ENCODE measurements at places on chromosomes 4 and X.

- H3K4me3 ChIP-seq: no peak overlapping the region
- no peaks in the 10 kb centered on the region for H3K36me3 ChIP-seq
- ATAC-seq: no peak
- H3K27me3 ChIP-seq: peaks cover 19% of the 10 kb centered on the region
Observed at GRCh38 chr4:79502081-79502480, 94.1 kb upstream of the GK2 start.

DNA sequence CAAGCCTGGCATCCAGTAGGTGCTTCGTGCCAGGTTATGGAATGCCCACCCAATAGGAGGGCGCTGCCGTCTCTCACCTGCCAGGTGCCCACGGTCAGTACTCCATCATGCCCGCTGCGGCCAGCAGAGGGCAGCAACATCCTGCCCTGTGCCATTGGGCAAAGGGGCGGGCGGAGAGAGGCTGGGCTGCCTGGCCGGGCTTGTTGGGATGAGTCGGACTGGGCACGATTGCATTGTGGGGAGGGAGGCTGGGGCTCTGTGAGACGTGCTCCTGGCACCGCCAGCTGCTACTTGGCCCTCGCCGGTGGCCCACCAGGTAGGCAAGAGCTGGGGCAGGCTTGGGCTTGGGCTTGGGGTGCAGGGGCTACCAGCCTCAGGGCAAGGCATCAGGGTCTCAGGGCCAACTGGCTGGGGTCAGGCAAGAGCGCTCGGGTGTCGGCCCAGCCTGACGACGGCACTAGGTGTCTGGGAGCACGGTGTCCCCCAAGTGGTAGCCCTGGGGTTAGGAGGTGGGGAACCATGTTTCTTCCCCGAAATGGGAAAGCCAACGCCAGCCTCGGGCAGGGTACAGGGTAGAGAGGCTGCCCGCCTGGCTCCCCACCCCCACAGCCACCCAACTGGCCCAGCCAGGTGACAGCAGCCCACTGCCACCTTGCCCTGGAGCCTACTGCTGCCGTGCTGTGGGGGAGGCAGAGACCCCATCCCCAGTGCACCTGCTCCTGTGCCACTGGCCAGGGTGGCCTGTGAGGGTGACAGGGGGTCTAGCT is at the start of gene PLXNB3:
Gene PLXNB3, plus strand, starts transcription at position 261 of the 767 bp plus-strand sequence. CDS start 1,287 bp downstream, outside the sequence.
- H3K27me3 ChIP-seq: no peaks in the 10 kb centered on the region
- H3K4me1 ChIP-seq: peaks cover 24% of the 10 kb centered on the region
- peak within 1 kb of the TSS; percentile 32 for H3K27ac ChIP-seq
- no peak within 1 kb of the TSS for H3K4me3 ChIP-seq
- peak; percentile 86 for ATAC-seq

DNA sequence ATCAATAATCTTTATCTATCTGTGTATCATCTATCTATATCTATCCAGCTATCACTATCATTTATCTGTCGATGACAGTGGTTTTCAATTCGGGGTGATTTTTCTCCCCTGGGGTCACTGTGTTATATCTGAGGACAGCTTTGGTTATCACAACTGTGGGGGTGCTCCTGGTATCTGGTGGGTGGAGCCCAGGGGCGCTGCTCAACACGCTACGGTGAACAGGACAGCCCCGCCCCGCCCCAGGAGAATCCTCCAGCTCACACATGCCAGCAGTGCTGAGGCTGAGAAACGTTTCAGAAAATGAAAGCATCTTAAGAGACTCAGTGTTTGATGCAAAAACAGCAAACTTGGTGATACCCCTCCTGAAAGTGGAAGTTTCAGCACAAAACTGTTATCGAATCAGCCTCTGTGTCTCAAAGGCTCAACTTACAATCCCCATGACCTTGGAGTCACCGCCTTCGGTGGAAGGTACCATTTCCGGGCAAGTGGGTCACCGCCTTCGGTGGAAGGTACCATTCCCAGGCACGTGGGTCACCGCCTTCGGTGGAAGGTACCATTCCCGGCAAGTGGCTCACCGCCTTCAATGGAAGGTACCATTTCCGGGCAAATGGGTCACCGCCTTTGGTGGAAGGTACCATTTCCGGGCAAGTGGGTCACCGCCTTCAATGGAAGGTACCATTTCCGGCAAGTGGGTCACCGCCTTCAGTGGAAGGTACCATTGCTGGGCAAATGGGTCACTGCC is 315.3 kb downstream of the DHRSX start:
- ATAC-seq: no peak
- H3K27ac ChIP-seq: no peak overlapping the region

DNA sequence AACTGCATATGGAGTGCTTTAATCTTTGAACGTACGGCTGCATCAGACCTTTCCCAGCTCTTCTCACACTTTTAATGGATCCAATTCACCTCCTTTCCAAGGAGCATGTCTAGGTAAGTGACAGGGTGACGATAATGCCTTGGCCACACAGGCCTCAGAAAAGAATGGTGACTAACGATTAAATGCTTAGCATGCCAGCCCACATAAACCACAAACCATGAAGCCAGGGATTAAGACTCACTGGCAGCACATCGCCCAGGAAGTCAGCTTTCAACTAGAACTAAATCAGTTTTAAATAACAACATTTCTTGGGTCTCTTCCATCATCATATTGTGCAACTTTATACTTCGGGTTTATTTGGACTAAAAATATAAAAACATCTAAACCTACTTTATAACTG is 28.7 kb downstream of the INPP4B start:
- H3K4me3 ChIP-seq: no peak overlapping the region
- no peak overlapping the region for H3K27ac ChIP-seq
- H3K27me3 ChIP-seq: no peaks in the 10 kb centered on the region
- H3K36me3 ChIP-seq: no peaks in the 10 kb centered on the region
- H3K4me1 ChIP-seq: no peaks in the 10 kb centered on the region

GRCh38 chrX:153972368-153973126 is at the start of gene TMEM187:
Gene TMEM187 (plus strand): TSS chrX:153972754. CDS start chrX:153982063, 9,309 bp downstream.
- peak; percentile 74 for ATAC-seq
- peaks cover 40% of the 10 kb centered on the region for H3K4me1 ChIP-seq
- H3K27ac ChIP-seq: peak within 1 kb of the TSS; percentile 99

GRCh38 chrX:139008185-139008584 is 296.7 kb upstream of the FGF13 start:
- no peak overlapping the region for H3K4me3 ChIP-seq
- H3K36me3 ChIP-seq: no peaks in the 10 kb centered on the region
- no peaks in the 10 kb centered on the region for H3K27me3 ChIP-seq
- no peaks in the 10 kb centered on the region for H3K4me1 ChIP-seq
- no peak overlapping the region for H3K27ac ChIP-seq
- ATAC-seq: no peak

GRCh38 chr4:92060333-92060732 is 243.4 kb upstream of the GRID2 start:
- no peak overlapping the region for H3K27ac ChIP-seq
- no peak overlapping the region for H3K4me3 ChIP-seq
- no peaks in the 10 kb centered on the region for H3K4me1 ChIP-seq
- H3K36me3 ChIP-seq: no peaks in the 10 kb centered on the region

DNA sequence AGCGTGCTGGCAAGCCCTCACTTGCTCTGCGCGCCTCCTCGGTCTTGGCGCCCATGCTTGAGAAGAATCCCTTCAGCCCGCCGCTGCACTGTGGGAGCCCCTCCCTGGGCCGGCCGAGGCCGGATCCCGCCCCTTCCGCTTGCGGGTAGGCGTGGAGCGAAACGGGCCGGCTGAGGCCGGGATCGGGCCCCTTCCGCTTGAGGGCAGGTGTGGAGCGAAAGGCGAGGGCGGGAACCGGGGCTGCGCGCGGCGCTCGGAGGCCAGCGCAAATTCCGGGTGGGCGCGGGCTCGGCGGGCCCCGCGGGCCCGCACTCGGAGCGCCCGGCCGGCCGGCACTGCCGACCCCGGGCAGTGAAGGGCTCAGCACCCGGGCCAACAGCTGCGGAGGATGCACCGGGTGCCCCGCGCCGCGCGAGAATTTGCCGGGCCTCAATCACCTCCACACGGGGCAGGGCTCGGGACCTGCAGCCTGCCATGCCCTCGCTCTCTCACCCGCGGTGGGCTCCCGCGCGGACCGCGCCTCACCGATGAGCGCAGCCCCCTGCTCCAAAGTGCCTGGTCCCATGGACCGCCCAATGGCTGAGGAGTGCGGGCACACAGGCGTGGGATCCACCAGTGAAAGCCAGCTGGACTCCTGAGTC is 58.1 kb upstream of the GBA3 start:
- no peak overlapping the region for H3K4me3 ChIP-seq
- H3K4me1 ChIP-seq: no peaks in the 10 kb centered on the region
- H3K36me3 ChIP-seq: no peaks in the 10 kb centered on the region
- H3K27me3 ChIP-seq: no peaks in the 10 kb centered on the region
- no peak overlapping the region for H3K27ac ChIP-seq

GRCh38 chr4:76196376-76196775 is 17.2 kb downstream of the SCARB2 start:
- H3K27me3 ChIP-seq: no peaks in the 10 kb centered on the region
- peaks cover 37% of the 10 kb centered on the region for H3K36me3 ChIP-seq
- no peak overlapping the region for H3K27ac ChIP-seq

DNA sequence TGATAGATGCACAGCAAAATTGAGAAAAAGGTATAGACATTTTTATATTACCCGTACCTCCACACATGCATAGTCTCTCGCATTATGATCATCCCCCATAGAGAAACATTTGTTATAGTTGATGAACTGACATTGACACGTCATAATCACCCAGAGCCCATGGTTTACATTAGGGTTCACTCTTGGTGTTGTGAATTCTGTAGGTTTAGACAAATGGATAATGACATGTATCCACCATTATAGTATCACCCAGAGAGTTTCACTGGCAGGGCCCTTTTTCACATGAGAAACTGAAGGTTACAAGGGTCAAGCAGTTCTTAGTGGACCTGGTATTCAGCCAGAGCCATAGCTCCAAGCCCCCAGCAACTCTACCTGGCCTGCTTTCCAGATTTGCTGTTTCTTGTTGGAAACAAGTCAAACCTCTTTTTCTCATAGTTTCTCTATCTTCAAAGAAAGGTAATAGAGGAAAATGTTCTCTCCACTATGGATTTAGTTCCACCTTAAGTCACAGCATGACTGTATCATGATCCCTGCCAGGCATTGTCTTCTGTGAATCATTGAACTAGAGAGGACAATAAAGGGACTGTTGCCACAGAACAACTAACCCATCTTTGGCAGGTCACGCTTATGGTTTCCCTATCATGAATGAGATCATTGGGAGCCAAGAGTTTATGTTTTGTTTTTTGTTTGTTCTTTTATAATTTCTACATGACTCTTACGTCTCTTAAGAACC is 64.0 kb downstream of the HHIP start:
- H3K27ac ChIP-seq: no peak overlapping the region
- H3K4me1 ChIP-seq: no peaks in the 10 kb centered on the region
- H3K27me3 ChIP-seq: no peaks in the 10 kb centered on the region
- no peak for ATAC-seq
- no peak overlapping the region for H3K4me3 ChIP-seq
- H3K36me3 ChIP-seq: no peaks in the 10 kb centered on the region

DNA sequence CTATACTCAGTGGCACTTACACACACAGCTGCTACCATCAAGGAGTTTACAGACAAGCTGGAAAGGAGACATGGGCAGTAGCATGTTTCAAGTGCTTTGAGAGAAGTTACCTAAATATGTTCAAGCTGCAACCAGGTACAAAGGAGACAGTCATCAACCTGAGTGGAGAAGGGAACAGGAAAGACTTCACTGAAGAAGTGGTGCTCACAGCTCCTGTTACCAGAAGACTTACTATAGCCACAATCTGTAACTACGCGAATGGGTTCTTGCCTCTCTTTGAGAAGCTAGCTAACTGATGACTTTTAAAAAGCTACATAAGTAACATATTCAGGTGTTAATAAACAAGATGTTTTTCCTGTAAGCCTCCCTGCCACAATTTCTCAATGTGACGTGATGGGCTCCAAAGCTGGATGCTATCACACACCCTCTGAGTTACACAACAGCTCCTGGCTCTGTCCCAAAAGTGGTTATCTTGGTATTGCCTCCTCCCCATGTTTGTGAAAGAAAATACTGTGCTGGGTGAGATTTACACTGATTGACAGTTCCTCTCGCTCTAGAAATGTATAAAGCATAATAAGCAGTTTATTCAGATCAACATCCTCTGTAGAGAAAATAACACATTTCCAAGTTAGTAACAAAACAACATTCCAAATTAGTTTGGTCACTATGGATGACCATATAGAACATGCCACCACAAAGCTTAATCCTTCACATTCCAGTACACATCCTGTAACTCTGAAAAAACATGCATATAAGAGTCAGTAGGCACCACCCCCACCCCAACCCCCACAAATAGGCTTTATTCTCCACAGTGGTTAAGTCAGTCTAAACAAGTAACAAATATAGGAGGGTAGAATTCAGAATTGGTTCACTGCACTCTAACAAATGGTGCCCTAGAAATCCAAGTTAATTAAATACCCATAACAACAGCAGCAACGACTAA is 81.8 kb downstream of the FRYL start:
- no peak for ATAC-seq
- H3K27me3 ChIP-seq: no peaks in the 10 kb centered on the region
- H3K4me1 ChIP-seq: peaks cover 51% of the 10 kb centered on the region
- no peak overlapping the region for H3K4me3 ChIP-seq
- peaks cover 36% of the 10 kb centered on the region for H3K36me3 ChIP-seq

- peaks cover 49% of the 10 kb centered on the region for H3K36me3 ChIP-seq
- H3K27ac ChIP-seq: no peak overlapping the region
- no peak overlapping the region for H3K4me3 ChIP-seq
Observed at GRCh38 chr4:53136954-53137353, 228.9 kb downstream of the SCFD2 start.

DNA sequence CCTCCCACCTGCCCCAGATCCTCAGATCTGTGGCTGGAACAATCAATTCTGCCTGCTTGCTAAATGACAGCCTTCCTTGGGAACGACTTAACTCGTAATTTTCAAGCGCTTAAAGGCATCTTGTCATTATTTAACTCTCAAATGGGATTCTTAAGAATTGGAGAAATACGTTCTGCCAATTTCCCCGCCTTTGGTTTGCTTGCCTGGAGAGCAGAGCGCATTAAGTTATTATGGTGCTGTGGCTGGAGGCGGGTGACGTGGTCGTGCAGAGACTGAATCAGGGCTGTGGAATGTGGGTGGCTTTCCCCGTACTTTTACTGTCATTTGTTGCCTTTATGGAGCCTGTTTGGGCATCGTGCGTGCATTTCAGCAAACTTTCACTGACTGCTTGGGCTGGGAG is 78.9 kb upstream of the PSAPL1 start:
- peaks cover 18% of the 10 kb centered on the region for H3K27me3 ChIP-seq
- ATAC-seq: no peak
- H3K36me3 ChIP-seq: no peaks in the 10 kb centered on the region
- no peaks in the 10 kb centered on the region for H3K4me1 ChIP-seq

- no peaks in the 10 kb centered on the region for H3K27me3 ChIP-seq
- H3K4me3 ChIP-seq: peak overlapping the region; percentile 18
- peaks cover 33% of the 10 kb centered on the region for H3K36me3 ChIP-seq
Observed at GRCh38 chr4:102321260-102321995, 23.9 kb downstream of the SLC39A8 start.
